GM12891 (cell line): ENCODE measurements at places on chromosomes 13 and 19.
A peak's percentile ranks its signal among the peaks of the same experiment; 100 is the strongest.

- DNase-seq, result no peak
These were observed 1395.8 kb downstream of the SLITRK5 start for GRCh38 chr13:89066868-89067466.

DNA sequence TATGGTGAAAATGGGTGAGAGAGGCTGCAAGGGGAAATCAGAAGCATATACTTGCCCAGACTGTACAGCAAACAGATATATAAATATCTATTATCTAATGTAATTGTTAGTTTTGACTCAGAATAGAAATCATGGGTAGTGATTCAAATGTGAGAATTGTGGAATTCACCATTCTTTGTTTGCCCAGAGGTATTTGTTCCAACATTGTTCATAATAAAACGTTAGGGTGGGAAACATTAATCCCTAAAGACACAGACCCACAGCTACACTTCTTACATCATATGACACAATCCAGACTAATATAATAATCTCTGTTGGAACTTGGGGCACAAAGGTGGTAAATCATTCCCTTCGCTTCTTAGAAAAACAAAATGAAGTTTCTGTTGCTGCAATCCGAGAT is 646.5 kb upstream of the SLITRK6 start:
- DNase-seq, result no peak

- DNase-seq, result no peak
These were observed at the start of gene KLHL26 for GRCh38 chr19:18636969-18637629. KLHL26 (plus strand) TSS chr19:18637028; CDS start chr19:18637055, 27 bp downstream.

GRCh38 chr13:74287724-74288169 is 153.5 kb upstream of the KLF12 start:
- DNase-seq, result no peak

GRCh38 chr13:90899416-90899815 is 448.1 kb upstream of the MIR17HG start:
- DNase-seq, result no peak

DNA sequence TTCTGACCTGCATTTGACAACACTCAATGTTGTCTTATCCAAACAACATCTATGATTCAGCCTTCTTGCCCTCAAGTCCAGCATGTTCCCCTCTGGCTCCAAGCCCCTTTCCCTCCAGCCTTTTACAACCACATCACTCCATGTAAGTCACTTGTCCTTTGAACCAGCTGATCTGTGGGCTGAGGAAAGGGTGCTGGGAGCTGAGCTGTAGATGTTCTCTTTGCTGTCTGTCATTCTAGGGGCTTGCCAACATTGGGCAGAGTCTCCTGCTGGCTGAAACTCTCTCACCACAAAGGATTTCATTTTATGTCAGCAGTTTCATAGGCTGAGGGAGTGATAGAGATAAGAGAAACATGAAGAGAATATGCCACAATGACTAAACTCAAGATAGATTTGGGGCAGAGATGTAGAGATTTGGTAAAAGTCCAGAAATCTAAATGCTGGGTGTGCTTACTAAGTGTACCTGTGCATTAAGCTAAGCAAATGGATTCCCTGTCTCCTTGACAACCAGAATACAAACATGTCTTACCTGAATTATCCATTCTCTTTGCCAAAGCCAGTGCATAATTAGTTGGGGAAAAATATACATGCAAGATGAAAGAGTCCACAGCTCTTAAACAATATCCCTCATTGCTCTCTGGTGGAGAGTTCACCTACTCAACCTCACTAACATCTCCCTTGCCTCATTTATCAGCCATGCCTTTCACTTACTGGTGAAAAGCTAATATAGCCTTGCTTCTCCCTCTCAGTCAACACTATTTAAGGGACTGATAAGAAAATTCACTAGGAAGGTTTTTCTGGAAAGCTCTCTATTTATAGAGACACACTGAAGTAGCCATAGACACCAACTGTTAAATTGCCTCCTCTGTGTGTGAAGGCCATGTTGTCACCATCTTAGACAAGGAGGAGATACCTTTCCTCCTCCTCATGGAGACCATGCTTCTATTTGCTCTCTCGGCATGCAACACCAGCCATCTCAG is 175.5 kb upstream of the SERP2 start:
- DNase-seq, result peak; percentile 21
